ENCODE measurements at places on chromosomes 7 and 10. TPM values are rescaled to one million over a fixed set of nuclear protein-coding genes. Genes with fewer than 3 reads are reported as not detected.

NRF1 gene
- 20.7 TPM for total RNA-seq

TTYH3 gene
- 371 TPM for total RNA-seq

WNT16 gene
- total RNA-seq: 0.81 TPM

DNA sequence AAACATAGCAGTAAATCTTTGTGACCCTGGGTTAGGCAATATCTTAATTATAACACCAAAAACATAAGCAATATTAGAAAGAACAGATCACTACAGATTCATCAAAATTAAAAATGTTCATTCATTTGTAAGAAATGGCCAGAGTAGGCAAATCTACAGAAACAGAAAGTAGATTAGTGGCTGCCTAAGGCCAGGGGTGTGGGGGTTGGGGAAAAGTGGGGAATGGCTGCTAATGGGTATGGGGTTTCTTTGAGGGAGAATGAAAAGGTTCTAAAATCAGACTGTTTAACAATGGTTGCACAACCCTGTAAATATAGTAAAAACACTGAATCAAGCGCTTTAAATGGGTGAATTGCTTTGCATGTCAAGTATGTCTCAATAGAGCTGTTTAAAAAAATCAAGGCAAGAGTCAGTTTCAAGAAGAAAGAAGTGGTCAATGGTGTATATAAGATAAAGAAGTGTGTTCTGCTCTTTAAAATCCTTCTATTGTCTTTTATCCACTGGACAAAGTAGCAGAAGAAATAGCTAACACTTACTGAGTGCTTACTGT, 42.6 kb downstream of the CDK6 start:
- DNase-seq: no peak

- no peak for DNase-seq
Measured at GRCh38 chr7:2149672-2150444, 82.9 kb downstream of the MAD1L1 start.

DNA sequence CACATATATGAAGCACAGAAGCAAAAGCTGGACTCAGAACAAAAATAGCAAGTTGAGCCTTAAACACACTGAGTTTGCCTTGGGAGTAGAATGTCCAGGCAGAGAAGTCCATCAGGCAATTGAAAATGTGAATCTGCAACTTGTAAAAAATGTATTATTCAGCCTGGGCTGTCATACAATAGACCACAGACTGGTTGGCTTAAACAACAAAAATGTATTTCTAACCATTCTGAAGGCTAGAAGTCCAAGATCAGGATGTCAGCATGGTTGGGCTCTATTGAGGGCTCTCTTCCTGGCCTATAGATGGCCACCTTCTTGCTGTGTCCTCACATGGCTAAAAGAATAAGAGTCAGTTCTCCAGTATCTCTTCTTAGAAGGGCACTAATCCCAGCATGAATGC, 76.5 kb upstream of the CAPZA2 start:
- DNase-seq: no peak
